ENCODE measurements at places on chromosomes 1 and 21. TPM values are rescaled to one million over a fixed set of nuclear protein-coding genes. Genes with fewer than 3 reads are reported as not detected.

The RNF186 gene
- total RNA-seq, result not detected

The KRTAP7-1 gene
- total RNA-seq, result not detected

The HMGCS2 gene
- not detected for total RNA-seq

The KRTAP19-3 gene
- not detected for total RNA-seq

The S1PR1 gene
- total RNA-seq, result 3.1 TPM

The TSPEAR gene
- not detected for total RNA-seq

The HSPA6 gene
- 2.3 TPM for total RNA-seq

The CXADR gene
- 1.7 TPM for total RNA-seq

The CORT gene
- total RNA-seq, result not detected

The FCRL4 gene
- total RNA-seq, result not detected

The GPR25 gene
- not detected for total RNA-seq

The CFAP107 gene
- not detected for total RNA-seq

The RNF207 gene
- 13.0 TPM for total RNA-seq

The KRTAP19-6 gene
- not detected for total RNA-seq

The FAM3B gene
- not detected for total RNA-seq

Measured in regular cardiac myocyte (primary cell).